ENCODE measurements at places on chromosomes 5 and 9.

DNA sequence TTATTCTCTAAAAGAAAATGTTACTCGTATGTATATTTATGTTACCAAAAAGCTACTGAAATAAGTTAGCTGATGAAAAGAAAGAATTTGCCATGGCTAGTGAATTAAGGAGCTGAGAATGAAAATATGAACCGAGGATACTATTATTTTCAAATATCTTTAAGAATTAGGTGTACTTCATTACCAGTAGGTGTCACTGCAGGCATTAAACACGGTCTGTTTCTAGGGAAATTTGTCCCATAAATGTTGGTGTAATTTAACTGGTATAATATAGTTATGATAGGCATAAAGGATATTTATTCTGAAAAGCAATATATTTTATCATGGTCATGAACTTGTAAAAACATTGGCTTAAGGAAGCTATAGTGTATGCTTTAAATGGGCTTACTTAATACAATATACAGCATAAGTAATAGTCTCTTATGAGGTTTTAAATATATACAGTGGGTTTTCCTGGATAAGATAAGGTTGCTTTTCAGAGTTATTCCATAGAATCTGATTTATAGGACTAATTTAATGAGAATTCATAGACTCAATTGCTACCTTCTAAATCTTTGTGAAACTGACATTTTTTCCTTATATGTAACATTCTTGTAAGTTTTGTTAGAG, 72.4 kb upstream of the MPDZ start:
- peak; percentile 42 for DNase-seq

- DNase-seq: no peak
These were observed 56.2 kb downstream of the CAMK4 start for GRCh38 chr5:111280282-111280951.

- DNase-seq: no peak
These were observed 331.3 kb downstream of the ASTN2 start for GRCh38 chr9:117083559-117083958.

- no peak for DNase-seq
These were observed 14.2 kb upstream of the PHYKPL start for GRCh38 chr5:178246624-178247279.

GRCh38 chr5:98791001-98791519, 17.6 kb downstream of the RGMB start:
- DNase-seq: no peak

DNA sequence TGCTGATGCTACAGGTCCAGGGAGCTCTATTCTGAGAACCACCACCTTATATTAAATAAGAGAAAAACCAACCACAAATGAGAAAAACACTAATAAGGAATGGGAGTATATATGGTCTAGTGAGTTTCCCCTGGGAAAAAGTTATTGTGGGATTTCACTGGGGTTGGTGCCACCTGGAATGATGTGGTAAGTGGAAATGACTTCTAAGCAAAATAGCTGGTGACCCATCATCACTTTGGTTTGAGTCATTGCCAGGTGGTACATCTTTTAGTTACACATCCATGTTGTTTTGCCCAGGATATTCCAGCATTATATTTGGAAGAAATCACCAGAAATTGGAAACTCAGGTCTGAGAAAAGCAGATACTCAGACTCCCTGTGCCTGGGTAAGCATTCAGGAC, 437.3 kb downstream of the DTWD2 start:
- DNase-seq: no peak

GRCh38 chr9:70031141-70031545, 12.5 kb upstream of the MAMDC2 start:
- no peak for DNase-seq

DNA sequence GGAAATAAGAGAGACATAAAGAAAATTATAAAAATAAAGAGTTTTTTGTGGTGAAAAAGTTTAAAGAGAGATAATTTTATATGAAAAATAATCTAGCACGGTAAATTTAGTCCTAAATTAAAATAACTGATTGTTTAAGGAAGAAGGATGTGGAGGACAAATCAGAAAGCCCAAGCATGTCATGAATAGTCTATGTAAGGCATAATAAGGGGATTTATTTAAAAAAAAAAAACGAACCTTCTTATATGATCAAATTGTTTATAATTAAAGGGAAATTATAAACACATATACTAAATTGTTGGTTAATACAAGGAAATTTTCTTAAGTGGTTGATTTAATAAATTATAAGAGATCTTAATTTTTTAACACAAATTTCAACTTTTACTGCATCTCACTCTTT, 551.8 kb upstream of the TYRP1 start:
- no peak for DNase-seq

GRCh38 chr5:106854105-106854687, 816.5 kb downstream of the EFNA5 start:
- no peak for DNase-seq

DNA sequence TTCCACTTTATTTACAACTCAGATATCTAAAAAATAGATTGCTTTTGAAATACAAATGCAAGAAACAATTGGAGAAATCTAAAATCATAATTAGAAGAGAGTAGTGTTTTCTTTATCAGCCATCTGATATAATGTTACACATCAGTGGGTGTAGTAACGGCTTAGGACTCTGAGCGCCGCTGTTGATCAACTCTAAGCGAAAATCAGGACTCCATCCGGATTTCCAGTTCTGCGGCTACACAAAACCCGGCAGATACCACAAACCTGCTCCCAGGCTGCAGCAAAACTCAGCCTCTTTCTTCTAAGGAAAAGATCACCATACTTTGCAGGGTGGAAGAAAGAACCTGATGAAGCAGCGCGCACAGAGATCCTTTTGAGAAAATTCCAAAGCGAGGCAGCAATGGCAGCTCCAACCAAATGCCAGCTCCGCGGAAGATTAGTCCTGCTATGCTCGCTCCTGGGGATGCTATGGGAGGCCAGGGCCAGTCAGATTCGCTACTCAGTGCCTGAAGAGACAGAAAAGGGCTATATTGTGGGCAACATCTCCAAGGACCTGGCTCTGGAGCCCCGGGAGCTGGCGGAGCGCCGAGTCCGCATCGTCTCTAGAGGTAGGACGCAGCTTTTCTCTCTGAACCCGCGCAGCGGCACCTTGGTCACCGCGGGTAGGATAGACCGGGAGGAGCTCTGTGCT, at the start of gene PCDHGA9:
PCDHGA9 (plus strand) TSS at position 226 of the 691 bp plus-strand sequence; CDS start at position 401, 175 bp downstream.
- DNase-seq: no peak

- no peak for DNase-seq
These were observed 2.9 kb downstream of the FPGS start for GRCh38 chr9:127805620-127806019.

DNA sequence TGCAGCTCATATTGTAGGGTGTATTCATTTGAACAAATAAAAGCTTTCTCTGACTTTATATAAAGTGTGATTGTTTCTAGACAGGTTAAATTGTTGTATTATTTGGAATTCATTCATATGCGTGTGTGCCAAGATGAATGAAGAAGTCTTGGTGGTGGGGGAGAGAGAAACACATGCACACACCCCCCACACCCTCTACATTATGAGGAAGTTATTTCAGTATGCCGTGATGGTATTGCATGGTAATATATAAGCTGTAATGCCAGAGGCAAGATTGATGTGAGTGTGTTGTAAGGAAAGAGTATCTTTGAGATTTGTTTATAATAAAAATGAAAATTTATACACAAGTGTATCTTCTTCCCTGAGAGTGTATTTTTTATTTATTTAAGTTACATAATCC, 71.0 kb downstream of the IPO11 start:
- no peak for DNase-seq

- DNase-seq: no peak
These were observed 49.9 kb downstream of the LRRTM2 start for GRCh38 chr5:138824924-138825863.

DNA sequence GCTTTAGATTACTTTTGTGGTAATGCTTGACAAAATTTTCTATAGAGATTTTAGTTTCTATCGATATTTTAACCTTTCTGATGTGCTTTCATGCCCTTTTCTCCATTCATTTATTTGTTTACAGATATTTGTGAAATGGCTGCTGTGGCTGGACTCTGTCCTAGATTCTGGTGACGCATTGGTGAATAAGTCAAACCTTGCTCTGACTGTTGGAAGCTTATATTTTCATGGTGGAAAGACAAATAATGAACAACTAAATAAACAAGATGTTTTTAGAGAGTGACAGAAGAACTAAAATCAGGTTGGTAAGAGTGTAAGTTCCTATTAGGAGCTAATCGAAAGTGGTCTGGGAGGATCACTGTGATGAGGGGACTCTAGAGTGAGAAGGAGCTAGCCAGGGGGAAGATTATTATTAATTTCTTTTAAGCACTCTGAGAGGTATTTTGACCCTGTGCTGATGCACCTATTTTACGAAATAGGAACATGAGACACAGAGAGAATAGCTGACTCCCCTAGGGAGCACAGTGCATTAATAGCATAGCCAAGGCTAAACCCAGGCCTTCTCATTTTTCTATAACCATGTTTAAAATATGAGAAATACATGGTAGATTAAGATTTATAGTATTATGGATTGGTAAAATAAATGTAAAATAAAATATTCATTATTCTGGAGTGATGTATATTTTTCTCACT, 411.9 kb upstream of the ARRDC3 start:
- no peak for DNase-seq

DNA sequence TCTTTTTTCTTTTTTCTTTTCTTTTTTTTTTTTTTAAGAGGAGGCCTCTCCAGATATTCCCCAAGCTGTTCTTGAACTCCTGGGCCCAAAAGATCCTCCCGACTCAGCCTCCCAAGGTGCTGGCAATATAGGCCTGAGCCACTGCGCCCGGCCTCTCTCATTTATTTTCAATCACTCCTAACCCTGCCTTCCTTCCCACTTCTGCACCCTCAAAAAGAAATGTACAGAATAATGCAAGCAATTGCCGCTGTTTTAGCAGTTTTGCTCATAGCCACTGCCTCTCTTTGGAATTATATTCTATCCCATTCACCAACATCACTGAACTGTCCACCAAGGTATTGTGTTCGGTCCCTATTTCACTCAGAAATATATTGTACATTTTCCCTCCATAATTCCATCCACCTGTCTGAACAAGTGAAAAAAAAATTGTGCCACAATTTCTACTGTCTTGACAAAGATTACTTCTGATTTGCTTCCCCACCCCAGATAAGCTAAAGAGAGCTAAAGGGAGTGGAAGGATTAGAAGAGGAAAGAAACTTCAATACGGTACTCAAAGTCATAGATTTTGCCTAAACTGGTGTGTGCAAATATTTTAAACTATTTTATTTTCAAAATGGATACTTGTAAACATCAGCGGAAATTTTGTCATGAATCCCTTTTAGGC, 1.9 kb downstream of the FNBP1 start:
- no peak for DNase-seq

DNA sequence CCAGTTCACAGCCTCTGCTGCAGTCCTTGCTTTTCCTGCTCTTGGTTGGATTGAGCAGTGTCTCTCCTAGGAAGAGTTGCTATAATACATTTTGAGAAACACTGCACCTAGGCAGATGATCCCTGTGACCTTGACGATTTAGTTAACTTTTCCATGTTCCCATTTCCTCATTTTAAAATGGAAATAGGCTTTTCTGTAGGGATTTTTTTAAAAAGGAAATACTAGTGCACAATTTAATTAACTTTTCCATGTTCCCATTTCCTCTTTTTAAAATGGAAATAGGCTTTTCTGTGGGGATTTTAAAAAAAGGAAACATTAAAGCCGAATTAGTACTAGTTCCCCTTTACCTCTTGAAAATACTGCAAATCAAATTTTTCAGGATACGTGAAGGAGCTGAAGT, 4.7 kb downstream of the ATP6V0E1 start:
- DNase-seq: no peak

DNA sequence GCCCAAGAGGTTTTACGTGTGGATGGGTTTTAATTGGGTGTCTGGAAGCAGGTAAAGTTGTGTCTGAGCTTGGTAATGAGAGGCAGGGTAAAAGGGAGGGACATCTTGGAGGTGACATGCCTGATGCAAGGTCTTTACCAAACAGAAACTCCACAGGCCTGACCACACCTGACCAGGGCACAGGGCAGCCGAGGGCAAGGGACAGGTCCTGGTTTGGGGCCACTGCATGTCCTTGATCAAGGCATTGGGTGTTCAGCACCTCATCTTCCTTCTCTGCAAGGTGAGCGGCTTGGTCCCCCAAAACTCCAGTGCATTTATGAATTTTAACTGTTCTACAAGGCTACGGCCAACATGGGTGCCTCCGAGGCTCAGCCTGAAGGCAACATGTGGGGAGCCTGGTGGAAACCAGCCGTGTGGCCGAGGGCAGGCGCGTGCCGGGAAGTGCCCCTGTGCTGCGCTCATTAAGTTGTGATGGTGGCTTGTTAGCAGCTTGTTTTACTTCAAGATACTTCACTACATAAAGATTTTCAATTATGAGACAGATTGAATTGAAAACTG, 30.7 kb upstream of the LPCAT1 start:
- DNase-seq: no peak

DNA sequence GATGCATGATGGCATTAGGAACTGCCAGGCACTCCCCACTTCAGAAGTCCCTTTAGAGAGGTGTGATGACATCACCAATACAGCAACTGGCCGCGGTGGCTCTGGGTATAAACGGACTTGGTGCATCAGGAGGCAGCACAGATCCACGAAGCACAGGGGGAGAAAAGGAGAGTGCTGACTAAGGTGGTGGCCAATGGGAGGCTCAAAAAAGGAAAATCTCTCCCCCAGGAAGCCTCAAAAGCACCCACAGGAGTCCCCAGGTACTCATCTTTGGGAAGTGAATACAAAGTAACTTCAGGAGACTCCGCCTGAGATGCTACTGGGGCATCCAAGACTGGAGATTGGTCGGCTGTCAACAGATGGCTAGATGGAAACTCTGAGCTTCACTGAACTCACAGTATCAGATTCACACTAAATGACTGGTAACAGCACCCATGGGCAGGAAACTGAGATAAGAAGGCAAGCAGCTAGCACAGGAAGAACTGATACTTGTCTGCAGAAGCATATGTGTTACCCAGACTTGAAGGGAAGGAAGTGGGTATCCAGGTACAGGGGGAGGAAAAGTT, 7.6 kb downstream of the TTC39B start:
- DNase-seq: no peak

- no peak for DNase-seq
These were observed 422.3 kb downstream of the TMEM232 start for GRCh38 chr5:110304176-110304575.

- no peak for DNase-seq
These were observed 103.5 kb downstream of the RNF180 start for GRCh38 chr5:64269164-64269563.

- DNase-seq: no peak
These were observed 40.8 kb downstream of the LIFR start for GRCh38 chr5:38515646-38516045.

GRCh38 chr5:168858371-168858770, 279.2 kb upstream of the PANK3 start:
- DNase-seq: no peak

DNA sequence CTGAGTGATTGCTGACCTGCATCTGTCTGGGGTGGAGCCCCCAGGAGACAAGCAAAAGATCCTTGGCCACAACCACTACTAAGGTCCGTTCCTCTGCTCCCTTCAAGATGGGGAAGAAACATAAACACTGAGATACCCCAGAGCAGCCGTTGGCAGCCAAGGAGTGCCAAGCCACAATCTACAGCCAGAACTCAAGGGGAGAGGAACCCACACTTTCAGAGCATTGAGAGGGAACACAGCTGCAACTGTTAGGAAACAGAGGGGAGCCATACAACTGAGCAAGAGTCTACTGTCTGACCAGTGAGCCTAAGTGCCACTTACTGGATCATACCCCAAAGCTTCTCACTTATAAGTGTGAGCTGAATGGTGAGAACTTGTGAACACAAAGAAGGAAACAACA, 44.6 kb upstream of the ADRB2 start:
- DNase-seq: no peak

Data from fibroblast of skin of left quadriceps (primary cell).